ENCODE measurements at places on chromosomes 3 and 15.

DNA sequence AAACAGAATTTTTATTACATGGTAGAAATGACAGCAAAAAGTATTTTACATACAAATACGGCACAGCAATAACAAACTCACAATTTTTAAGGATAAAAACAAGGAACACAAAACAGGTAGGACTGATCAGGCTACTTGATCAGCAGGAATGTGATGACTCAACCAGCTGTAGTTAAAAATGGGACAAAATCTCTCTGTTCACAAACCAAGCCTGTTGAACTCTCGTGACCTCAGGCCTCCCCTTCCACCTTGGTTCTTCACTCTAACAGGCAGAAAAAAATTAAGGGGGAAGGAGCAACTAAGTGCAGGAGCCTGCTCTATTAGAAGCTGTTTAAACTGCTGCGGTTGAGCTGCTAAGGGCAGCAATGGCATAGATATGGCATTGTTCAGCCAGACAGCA is 18.7 kb downstream of the FBXL22 start:
- DNase-seq, result no peak

DNA sequence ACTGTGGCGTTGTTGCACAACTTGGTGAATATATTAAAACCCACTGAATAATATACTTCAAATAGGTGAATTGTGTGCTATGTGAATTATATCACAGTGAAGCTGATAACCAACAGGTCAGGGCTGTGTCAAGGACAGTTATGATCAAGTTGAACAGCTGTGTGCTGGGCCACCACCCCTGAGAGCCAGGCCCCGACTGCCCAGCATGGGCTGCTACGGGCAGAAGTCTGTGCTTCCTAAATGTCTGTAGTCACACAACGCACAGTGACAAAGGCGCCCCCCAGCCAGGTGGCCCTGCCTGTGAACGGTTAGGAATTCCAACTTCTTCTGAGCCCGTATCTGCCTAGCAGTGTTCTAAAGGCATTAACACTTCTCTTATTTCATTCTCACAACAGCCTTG is 32.8 kb downstream of the TKT start:
- DNase-seq, result no peak

GRCh38 chr15:28093752-28094535 is 5.2 kb downstream of the OCA2 start:
- DNase-seq, result no peak

DNA sequence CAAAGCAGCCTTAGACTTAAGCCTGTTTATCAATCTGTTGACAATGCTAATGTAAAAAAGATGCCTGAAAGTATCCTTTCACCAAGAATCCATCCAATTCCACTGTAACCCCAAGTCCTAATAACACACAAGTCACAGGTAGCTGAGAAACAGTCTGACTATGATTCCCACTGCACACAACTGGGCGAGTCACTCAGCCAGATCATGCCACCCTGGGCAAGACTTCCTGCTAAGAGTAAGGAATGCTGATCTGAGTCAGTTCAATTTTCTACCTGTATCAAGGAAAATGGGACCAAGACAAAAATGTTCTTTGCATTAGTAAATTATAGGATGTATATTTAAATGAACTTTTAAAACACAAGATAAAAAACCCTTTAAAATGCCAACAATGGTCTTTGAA is 33.3 kb downstream of the NPTN start:
- DNase-seq, result no peak

- DNase-seq, result no peak
Measured at GRCh38 chr3:102189541-102189940, 245.3 kb upstream of the ZPLD1 start.

DNA sequence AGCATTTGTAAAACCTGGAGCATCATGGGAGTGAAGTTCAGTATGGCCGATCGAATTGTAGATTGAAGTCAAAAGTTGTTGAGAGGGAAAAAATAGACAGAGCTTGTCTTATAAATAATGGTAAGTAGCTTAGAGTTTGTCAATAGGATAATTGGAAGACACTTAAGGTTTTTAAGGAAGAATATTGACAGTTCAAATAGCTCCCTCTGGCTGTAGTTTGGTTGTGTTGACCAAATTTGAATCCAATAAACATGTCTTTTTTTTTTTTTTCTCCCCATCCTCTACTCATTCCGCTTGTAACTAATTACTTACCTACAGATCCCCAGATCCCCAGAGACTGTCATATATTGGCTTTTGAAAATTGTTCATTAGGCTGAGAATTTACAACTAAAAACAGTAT is 677.0 kb downstream of the AGBL1 start:
- no peak for DNase-seq

GRCh38 chr15:29668120-29668602 is 154.1 kb downstream of the TJP1 start:
- peak; percentile 15 for DNase-seq

DNA sequence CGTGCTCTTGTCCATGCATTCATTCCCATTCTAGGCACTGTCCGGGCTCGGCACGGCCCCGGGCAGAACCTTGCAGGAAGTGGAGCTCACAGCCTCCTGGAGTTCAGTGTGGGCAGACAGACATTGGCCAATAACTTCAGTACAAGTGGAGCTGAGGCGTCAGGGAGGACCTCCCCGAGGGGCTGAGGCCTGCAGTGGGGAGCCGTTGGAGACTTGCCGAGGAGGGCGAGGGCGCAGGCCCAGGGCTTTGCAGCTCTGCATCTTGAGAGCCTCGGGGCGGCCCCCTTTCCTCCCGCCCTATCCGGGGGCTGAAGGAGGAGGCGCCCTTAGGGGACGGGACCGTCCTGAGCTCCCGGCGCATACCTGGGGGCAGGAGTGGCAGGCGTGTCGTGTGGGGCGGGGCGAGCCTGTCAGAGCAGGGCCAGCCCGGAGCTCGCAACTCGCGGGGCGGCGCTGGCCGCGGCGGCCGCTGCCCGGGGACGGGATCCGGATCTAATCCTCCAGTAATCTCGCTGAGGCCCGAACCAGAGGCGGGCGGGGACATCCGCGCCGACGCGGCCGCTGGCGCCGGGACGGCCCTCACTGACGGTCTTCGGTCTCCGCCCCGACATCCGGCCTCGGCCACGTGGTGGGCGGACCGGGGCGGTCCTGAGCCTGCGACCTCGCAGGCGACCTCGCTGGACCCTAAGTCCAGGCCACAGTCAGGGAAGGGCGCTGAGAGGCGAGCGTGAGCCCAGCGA is at the start of gene ACY1:
ACY1 (plus strand) TSS at position 698 of the 740 bp plus-strand sequence. CDS start 530 bp downstream, outside the sequence.
- DNase-seq, result peak; percentile 65

- DNase-seq, result no peak
Measured at GRCh38 chr3:156665291-156665690, 9.1 kb upstream of the TIPARP start.

- DNase-seq, result no peak
Measured at GRCh38 chr3:34258271-34258998, 460.0 kb downstream of the PDCD6IP start.

DNA sequence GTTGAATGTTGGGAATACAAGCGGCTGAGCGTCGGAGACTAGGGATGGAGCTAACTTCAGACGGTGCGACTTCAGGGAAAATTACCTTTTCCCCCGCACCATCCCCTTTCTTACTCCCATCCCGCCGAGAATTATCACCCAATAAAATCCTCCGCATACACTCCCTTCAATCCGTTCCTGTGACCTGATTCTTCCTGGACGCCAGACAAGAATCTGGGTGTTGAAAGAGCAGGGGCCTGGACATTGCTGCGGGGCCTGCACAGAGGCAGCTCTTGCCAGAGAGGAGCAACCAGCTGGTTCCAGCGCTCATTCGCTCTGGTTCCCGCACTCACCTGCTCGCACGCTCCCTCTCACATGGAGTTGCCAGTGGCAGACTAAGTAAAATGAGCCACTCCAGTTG is 241.9 kb downstream of the ALCAM start:
- DNase-seq, result no peak

DNA sequence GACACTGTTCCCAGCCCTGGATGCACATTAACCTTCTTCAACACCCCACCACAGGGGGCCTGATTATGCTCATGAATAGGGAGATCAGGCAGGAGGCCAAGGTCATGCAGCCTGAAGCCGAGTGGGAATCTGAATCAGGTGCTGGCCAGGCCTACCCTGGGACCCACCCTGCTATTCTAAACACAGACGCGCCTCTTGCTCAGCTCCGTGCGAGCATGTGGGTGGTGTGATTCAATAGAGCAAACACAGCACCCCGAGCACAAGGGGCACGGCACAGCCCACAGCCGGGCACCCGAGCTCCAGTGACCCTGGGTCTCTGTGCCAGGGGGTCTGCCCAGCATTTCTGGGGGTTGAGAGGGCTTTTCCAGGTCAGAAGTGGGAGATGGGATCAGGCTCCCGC is 24.6 kb upstream of the GRIP2 start:
- no peak for DNase-seq

- no peak for DNase-seq
Measured at GRCh38 chr3:69324362-69325025, 61.4 kb downstream of the FRMD4B start.

GRCh38 chr3:139304383-139304782 is 39.4 kb upstream of the MRPS22 start:
- no peak for DNase-seq
